ENCODE measurements at places on chromosomes 12 and 14.

DNA sequence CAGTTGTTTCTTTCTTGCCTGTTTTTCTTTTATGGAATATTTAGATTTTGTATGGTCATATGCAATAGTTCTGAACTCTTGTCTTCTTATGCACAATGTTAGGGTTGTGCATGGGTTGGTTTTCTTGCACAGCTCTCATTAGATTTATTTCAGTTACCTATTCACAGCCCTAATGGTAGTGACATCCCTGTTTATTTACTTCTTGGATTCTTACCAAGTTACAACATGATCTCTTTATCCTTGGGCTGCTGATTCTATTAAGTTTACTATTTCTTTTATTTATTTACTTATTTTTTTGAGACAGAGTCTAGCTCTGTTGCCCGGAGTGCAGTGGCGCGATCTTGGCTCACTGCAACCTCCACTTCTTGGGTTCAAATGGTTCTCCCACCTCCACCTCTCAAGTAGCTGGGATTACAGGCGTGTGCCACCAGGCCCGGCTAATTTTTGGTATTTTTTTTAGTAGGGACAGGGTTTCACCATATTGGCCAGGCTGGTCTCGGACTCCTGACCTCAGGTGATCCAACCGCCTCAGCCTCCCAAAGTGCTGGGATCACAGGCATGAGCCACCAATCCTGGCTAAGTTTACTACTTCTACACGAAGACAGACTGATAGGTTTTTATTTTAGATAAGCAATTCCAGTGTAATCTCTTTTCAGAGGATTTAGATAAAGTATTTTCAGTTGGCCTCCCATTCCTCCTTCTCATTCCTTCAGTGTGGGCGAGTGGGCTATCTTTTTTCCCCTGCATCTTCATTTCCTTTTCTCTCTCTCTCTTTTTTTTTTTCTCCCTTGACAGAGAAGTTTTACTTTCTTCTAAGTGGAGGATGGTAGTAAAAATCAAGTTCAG is 395.1 kb upstream of the RGS6 start:
- DNase-seq: no peak

GRCh38 chr14:22973217-22974032 is 8.9 kb downstream of the AJUBA start:
- no peak for DNase-seq

- no peak for DNase-seq
These were observed 16.5 kb upstream of the TPCN1 start for GRCh38 chr12:113204804-113205203.

DNA sequence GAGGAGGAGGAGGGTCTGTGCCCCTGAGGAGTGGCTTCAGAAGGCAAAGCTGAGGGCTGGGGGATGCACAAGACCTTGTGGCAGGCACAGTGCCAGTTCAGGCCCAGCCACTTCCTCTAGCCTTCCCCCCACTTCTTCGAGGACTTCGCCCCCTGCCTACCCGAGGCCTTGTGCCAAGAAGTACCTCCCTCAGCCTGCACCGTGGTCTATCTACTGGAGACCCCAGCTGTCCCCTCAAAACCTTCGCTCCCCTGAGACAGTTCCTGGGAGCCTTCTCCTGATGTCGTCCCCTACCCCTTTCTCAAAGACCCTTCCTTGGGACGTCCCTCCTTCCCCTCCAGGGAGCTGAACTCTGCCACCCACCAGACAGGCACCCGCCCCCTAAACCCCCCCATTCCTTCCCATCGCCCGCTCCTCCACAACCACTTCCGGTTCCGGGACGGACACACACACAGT is 604 bp downstream of the ZNF384 start:
- DNase-seq: no peak

DNA sequence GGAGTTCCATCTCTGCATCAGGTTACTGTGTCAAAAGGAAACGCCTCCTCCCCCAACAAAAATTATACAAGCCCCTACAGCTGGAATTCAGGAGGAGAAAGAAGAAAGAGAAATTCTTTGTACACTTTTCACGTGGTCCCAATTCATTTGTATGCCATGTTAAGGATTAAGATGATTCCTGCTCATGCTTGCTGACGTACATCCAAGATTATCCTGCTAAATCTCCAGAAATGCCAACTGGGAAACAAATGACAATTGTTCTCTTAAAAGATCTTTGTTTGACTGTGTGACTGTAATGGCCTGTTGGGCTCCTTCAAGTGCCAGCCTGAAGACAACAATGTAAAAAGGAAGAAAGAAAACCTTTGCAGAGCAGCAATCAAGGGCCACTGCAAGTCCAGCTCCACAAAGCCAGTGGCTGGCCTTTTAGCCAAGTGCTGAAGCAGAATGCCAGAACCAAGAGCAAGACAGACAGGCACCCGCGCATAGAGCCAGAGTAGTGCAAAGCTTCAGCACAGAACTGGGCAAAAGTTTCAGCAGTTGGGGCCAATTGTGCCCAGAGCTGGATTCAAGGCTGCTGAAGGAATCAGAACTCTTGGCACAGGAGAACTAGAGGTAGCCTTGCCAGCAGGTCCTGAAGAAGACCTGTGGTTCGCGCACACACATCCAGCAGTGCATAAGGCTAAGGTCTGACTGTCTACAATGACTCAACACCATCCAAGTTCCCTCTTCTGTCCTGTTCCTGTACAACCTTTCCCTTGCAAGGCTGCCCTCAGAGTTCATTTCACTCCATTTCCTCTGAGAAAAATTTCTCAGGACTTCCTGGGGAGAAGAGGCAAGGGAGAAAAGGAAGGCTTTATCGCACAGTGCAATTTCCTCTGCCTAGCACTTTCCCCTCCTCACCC is 209.7 kb upstream of the BMP4 start:
- DNase-seq: peak; percentile 34

- no peak for DNase-seq
These were observed 134.7 kb downstream of the CALM1 start for GRCh38 chr14:90531497-90531896.

DNA sequence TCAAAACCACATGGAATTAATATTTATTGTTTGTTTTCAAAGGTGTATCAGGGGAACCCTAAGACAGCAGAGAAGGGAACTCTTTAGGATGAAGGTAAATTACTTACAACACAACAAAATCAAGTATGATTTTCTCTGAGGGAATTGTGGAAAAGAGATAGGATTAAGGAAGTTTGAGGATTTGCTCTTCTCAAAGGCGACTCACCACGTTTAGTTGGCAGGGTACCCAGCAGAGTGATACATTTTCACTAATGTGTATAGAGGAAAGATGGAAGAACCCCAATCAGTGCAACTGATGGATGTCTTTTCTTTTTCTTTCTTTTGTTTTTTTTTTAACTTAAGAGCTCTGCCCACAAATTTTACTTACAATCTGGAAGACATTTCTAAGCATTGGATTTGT is 499.2 kb downstream of the CCER1 start:
- no peak for DNase-seq

DNA sequence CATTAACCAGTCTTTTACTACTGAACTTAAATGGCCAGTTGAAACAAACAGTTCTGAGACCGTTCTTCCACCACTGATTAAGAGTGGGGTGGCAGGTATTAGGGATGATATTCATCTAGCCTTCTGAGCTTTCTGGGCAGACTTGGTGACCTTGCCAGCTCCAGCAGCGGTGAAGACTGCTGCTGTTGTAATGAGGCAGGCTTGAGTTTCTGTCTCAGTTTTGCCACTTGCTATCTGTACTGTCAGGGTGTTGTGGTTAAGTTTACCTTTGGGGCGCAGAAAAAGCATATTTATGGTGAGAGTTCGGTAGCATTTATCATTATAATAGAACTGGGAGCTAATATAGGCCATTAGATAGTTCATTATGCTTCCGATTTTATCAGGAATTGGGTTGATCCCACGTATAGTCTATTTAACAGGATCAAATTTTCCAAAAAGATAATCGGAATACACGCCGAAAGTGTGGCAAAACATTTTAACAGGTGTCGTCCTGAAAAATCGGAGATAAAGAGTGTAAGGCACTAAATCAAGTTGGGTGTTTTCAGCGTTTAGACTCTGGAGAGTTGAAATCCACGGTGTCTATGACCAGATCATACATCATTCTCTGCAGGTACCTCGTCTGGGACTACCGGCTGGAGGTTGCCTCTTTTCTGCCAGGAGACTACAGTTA is 688 bp upstream of the NECAP1 start:
- DNase-seq: no peak
